Right renal cortex interstitium (tissue), 3 donors: ENCODE measurements at places on chromosomes 6 and 20. TPM values are rescaled to one million over a fixed set of nuclear protein-coding genes. Genes with fewer than 3 reads are reported as not detected.

DNA sequence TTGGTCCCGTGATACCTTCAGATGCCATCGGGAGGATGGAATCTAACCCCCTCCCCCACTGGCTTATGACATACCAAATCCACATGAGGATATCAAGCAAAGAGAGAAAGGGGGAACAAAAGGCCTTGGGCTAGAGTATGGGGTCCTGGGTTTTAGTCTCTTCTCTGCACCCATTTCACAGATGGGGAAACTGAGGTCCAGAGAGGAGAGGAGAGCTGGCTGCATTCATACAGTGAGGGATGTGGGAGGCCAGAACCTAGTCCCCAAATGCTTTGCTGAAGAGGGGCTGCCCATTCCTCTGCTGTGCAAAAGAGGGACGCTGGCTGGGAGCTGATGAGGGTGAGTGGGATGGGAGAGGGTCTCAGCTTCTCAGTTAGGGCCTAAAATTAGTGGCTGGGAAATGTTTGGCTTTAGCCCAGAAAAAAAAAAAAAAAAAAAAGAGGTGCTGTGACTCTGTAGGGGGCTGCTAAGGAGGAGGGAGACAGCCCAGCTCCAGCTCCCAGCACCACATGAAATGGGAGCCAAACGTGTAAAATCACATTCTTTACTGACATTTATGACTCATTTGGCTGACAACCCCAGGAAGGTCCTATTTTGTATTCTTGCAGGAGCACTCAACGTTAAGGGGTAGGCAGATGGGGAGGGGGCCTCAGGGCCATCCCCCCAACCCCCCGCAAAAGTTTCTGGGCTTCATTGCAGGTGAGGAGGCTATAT lies 11.9 kb downstream of the XKR7 start:
- no peak for DNase-seq

DNA sequence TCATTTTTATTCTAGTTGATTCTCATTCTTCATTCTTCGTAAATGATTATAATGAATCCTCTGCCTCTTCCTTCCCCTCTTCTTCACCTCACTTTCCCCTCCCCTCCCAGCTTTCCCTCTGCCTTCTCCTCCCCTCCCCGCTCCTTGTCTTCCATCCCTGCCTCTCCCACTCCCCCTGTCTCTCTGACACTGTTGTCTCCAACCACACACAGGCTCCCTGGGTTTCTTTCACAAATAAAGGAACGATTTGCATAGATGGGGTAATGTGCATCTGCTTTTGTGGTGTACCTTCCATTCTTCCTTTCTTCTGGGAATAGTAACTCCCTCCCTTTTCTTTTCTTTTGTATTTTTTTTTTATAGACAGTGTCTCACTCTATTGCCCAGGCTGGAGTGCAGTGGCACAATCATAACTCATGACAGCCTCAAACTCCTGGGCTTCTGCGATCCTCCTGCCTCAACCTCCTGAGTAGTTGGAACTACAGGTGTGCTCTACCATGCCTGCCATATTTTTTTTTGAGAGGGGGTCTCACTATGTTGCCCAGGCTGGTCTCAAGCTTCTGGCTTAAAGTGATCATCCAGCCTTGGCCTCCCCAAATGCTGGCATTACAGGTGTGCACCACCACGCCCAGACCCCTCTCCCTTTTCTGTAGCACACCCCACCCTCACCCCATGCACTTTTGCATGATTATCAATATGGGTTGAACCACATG lies 318.6 kb downstream of the PRKN start:
- DNase-seq = no peak

DNA sequence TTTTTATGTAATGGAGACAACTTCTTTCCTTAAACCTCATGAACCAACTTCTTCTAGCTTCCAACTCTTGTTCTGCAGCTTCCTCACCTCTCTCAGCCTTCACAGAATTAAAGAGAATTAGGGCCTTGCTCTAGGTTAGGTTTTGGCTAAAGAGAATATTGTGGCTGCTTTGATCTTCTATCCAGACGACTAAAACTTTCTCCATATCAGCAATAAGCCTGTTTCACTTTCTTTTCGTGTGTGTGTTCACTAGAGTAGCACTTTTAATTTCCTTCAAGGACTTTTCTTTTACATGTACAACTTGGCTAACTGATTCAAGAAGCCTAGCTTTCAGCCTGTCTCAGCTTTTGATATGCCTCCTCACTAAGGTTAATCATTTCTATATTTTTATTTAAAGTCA lies 596.1 kb upstream of the NRSN1 start:
- DNase-seq = no peak

GRCh38 chr20:57620274-57620990 lies at the start of gene ZBP1:
Gene ZBP1, minus strand, starts transcription at chr20:57620426. Its CDS starts 131 bp downstream, at chr20:57620295.
- DNase-seq = no peak

DNA sequence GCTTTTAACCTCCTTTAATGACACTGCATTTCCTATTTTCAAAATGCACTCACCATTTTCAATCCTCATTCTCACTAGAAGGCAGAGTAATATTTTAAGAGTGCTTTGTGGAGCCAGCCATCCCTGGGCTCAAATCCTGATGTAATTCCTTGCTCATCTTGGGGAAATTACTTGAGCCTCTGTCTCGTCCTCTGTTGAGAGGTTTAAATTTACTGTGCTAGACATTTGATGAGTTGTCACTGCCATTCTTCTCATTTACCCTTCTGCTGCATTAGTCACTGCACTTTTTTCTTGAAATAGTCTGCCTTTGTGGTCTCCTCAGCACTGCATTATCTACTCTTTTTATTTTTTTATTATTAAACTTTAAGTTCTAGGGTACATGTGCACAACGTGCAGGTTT lies 150.0 kb upstream of the HDDC2 start:
- no peak for DNase-seq

DNA sequence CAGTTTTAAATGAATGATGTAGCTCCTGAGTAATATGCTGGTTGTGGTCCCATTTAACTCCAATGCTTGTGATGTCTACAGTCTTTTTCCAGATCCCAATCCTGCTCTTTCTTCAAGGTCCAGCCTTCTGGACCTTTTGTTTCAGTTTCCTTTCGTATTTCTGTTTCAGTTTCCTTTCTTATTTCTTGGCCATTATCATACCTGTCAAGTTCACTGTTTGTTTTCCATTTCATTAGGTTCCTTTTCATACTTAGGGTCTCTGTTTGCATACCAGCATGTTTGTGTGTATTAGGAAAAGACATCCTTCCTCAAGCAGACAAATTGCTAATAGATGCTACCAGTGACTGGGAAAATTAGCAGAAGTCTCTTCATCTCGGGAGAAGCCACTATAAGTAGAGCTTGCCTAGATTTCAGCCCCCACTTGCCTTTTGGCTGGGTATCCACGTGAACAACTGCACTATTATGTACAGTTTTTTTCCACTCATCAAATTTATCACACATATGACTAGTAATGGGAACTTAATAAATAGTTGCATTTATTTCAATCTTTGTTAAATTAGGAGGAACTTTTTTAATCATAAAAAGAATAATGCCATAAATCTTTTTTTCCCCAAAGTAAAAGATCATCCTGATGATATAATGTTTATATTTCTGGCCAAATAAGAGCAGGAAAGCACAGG lies 583.4 kb downstream of the BCKDHB start:
- no peak for DNase-seq

DNA sequence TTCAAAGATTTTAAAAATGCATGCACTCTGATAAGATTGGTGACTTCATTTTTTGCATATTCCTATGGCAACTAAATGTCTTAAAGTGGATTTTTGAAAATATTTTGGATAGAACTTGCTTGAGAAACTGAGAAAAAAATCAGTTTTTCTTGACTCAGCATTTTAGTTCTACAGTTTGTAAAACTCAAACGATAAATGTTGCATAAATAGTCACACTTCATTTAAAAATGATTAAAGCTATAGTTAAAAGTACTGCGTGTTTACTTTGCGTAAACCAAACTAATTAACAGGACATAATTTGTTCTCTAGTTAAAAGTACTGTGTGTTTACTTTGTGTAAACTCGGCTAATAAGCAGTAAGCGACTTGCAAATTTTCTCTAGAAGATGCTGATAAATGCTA lies 28.3 kb upstream of the MEI4 start:
- DNase-seq = no peak

DNA sequence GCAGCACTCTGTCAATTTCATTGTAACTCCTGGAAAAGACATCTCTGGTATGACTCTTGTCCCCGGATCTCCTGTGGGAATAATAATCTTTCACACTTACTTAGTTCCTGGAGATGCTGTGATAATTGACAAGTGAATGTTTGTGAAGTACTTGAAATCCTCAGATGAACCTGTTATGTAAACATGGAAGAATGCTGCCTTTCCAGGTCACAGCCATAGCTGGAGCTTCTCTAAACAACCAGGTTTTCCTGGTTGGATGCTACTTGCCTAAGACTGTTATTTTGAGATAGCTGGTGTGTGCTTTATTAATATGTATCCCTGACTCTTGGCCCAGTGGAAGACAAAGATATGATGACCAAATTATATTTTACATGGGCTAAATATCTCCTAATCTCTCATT lies 228.6 kb downstream of the KCNQ5 start:
- DNase-seq = no peak

GRCh38 chr20:64232794-64233193 lies 22.8 kb upstream of the PCMTD2 start:
- no peak for DNase-seq

GRCh38 chr6:3753228-3753835 lies 1.8 kb upstream of the PXDC1 start:
- no peak for DNase-seq

GRCh38 chr6:130628862-130629261 lies 198.3 kb upstream of the SMLR1 start:
- no peak for DNase-seq

DNA sequence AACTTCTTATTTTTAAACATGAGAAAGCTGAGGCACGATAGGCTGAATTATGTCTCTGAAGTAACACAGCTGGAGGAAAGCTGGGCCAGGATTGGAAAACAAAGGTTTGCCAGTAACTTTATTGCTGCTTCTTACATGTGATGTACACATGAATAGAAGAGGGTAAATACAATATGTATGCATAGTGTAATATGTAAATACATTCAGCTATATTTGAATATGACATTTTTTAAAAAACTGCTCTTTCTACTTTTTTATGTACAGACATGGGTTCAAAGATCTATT lies 90.2 kb downstream of the ADTRP start:
- DNase-seq = no peak

DNA sequence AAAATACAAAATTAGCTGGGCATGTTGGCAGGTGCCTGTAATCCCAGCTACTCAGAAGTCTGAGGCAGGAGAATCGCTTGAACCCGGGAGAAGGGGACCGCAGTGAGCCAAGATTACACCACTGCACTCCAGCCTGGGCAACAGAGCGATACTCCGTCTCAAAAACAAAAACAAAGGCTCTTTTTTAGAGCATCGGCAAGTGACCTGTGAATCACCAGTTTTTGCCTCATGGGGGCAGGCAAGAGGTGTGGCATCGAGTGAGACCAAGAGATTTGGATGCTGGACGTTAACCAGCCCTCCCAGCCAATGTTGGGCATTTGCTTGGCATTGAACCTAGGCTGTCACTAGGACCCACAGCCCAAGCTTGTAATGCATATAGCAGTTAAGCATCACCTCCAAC lies 14.6 kb upstream of the CDK5RAP1 start:
- DNase-seq = no peak

GRCh38 chr6:90008908-90009501 lies 114.7 kb downstream of the GJA10 start:
- no peak for DNase-seq

- no peak for DNase-seq
Observed at GRCh38 chr6:135576055-135576454, 78.5 kb upstream of the AHI1 start.

- no peak for DNase-seq
Observed at GRCh38 chr6:110369066-110369465, 10.9 kb upstream of the METTL24 start.

GRCh38 chr6:135012349-135012748 lies 42.3 kb downstream of the HBS1L start:
- DNase-seq = no peak

- no peak for DNase-seq
Observed at GRCh38 chr6:161198783-161199460, 74.9 kb downstream of the AGPAT4 start.

DNA sequence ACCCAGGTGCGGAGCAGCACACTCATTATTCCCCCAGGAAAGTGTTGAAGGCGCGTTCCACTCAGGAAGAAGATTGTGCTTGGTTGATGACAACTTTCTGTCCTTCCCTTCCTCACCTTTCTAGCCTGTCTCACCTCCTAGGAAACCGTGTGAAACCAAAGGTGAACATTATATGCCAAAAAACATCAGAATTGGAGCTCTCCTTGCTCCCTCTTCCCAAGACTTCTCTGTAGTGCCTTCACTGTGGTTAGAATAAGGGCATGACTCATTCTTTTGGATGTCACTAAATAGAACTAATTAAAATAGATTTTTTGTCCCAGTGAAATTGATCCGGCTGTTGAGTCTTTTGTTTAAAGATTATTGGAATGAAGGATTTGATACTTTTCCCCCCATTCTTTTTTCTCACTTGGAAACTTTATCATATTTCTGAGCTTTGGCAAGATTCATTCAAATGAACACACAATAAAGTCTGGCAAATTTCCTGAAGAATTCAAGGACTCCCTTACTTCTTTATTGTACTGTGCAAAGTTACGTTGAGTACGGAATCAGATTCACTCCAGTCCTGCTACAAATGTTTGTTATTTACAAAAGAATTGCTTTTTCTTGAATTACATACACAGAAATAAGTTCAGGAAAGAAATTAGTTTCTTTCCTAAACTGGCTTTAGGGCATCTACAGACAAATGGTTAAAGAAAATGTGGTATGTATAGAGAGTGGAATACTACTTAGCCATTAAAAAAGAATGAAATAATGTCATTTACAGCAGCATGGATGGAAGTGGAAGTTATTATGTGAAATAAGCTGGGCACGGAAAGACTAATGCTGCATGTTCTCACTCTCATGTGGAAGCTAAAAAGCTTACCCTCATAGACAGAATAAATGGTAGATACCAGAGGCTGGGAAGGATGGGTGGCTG lies 142.8 kb upstream of the AKAP12 start:
- no peak for DNase-seq

DNA sequence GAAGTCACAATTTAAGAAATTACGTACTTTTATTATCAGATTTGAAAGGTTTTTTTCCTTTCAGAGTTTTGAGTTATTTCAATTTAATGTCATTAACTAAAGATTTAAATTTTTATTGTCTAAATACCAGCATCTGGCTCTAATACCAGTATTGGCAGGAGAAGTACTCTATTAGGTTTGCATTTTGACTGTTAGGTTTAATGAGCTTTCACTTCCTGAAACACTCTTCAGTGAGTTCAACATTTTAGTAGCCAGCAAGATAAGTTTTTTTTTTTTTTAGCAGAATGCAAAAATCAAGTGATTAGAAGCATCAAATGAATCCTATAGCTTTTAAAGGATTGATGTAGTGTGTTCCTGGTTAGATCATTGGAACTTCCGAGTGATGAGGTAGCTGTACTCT lies 34.0 kb upstream of the SCGN start:
- no peak for DNase-seq

The KCNQ5 gene
- polyA plus RNA-seq = 0.20 TPM

The TGM6 gene
- not detected for polyA plus RNA-seq

The PLEKHG1 gene
- 34.1 TPM for polyA plus RNA-seq

The ADGRF1 gene
- 51.8 TPM for polyA plus RNA-seq

The WFDC2 gene
- polyA plus RNA-seq = 141 TPM

The IL17F gene
- polyA plus RNA-seq = 0.32 TPM

The CFB gene
- 17.5 TPM for polyA plus RNA-seq
